A549 (cell line): ENCODE measurements at places on chromosomes 16 and 17.
A peak's percentile ranks its signal among the peaks of the same experiment; 100 is the strongest.

DNA sequence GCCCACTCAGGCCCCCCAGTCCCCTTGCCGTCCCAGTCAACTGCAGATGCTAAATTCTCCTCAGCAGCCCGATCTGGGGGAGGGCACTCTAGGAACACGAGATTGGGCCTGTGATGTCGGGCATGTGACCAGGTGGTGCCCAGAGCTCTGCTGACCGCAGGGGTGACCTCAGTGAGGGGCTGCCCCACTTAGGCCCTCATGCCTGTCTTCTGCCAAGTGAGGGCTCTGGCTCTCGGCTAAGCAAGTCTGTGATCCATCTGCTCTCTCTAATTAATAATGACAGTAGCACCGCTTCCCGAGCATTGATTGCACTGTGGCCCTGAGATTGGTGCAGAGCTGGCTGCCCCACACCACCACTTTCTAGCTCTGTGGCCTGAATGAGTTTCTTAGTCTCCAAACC, 138.8 kb downstream of the MRM1 start:
- DNase-seq = no peak

DNA sequence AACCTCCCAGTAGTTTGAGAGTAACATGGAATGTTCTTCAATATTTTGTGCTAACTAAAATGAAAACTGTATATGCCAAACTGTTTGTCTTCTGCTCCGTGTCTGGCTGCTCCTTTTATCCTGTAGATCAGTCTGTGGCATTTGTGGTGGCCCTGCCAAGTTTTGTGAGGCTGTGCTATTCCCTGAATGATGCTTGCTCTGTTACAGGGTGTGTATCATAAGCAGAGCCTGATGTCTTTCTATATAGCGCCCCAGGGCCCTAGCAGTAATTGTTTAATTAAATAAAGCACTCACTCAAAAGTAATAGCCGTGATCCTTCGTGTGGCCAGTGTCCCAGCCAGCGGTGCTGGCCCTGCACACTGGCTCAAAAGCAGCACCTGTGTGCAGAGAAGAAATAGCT, 27.8 kb upstream of the NAT9 start:
- DNase-seq = no peak

DNA sequence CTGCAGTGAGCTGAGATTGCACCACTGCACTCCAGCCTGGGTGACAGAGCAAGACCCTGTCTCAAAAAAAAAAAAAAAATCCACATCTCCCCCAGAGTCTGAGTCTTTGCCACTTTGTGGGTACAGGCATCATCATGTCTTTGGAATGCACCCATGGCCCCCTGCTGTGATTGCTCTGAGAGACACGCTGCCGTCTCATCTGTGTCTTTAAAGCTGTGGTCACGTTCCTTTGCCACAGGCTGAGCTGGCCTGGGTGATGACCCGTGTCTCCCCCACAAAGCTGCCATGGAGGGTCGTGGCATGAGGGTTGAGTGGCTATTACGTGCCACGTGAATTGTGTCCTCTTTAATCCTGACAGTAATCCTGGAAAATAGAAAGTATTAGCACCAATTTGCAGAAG, 20.2 kb downstream of the CRISPLD2 start:
- DNase-seq = peak; percentile 58

DNA sequence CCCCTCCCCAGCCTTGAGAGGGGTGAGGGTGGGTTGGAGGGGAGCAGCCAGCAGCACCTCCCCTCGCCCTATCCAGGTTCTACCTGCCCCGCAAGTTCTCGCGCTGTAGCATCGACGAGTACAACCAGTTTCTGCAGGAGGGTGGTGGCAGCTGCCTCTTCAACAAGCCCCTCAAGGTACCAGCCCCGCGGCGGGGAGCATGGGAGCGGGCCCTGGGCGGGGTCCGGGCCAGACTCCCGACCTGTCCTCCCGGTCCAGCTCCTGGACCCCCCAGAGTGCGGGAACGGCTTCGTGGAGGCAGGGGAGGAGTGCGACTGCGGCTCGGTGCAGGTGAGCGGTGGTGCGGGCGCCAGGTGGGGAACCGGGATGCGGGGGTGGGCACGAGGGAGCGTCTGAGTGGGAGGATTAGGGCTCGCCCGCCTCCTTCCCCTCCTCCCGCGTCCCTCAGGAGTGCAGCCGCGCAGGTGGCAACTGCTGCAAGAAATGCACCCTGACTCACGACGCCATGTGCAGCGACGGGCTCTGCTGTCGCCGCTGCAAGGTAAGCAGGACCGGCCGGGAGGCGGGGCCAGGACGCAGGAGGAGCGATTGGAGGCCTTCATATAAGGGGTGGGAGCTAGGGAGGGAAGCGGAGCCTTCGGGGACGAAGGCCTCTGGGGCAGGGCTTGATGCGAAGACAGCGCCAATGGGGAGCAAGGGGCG, 16.5 kb downstream of the ADAM11 start:
- DNase-seq = peak; percentile 99

- no peak for DNase-seq
Observed at GRCh38 chr17:6753546-6753945, 2.3 kb upstream of the XAF1 start.

DNA sequence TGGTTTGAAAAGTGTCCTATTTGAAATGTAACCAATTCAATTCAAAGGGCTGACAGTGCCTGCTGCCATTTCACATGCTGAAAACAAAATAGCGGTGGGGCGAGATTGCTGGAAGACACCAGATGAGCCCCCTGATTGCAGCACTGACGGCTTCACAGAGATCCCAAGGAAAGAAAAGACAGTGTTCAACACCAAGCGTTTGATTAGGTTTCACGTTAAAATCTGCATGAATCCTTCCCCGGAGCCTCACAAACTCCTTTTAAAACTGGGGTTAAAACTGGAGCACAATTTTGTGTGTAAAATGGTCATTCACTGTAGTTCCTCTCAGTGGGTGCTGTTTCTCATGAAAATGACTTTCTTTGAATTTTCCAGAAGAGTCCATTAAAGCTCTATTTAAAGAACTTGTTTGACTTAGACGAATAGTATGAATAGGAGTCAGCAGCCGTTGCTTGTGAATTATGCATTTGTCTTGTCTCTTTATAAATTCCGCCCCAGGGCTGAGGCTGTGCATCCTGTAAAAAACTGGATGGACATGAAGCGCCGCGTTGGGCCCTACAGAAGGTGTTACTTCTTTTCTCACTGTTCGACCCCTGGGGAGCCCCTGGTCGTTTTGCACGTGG, 8.8 kb downstream of the MLYCD start:
- no peak for DNase-seq

DNA sequence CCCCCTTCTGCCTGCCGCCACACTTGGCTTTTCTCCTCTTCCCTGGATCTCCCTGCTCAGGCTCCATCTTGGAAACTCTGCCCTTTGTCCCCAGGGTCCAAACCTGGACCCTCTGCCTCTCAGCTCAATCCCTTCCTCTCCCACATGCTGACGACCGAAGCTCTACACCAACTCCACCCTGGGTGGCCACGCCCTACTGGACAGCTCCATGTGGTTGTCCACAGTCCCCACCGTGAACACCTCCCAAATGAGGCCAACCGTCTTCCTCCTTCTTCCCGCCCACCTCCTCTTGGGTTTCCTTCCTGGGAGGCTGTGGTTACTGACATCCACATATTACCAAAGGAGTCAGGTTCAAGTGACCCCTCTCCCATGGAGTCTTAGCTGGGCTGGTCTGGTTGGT, 22.6 kb upstream of the MLKL start:
- no peak for DNase-seq

- no peak for DNase-seq
Observed at GRCh38 chr17:77692571-77693161, 265.8 kb upstream of the TNRC6C start.

GRCh38 chr16:65124212-65124548, 2.3 kb upstream of the CDH11 start:
- DNase-seq = no peak

DNA sequence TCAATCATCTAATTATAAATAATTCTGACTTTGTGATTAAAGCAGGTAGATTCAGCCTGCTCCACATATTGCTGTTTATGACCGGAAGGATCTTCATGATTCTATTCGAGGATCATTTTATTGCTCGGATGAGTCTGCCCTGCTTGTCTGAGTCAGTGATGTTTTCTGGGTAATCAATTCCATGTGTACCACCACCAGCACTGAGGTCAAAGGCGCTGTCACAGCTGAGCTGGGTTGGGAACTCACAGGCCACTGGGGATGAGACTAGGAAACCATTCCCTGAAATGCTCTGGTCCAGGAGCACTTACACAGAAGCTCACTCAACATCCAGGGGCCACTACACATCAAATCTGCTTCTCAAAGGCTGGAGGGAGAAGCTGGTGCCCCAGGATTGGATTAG, 30.4 kb upstream of the ERN1 start:
- no peak for DNase-seq
